SJCRH30 (cell line): ENCODE measurements at places on chromosomes 11 and 22.

- DNase-seq, result no peak
These were observed 2.9 kb downstream of the TSKU start for GRCh38 chr11:76786016-76786415.

DNA sequence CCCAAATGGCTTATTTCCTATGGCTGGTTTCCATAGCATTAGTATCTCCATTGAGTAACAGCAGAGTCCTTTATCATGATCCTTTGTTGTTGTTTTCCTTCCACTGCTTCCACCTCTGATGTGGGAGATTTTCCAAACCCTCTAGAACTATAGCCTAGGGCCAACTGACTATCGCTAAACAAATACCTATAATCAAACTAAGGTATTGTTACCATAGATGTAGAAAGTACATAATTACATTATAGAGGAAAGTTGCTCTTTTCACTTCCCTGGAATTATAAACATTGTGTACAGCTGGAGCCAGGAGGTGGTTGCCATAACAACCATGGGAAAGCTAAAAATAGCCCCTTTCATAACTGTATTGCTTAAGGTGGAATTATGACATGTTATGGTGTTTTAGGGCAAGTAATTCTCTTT, 47.0 kb upstream of the ALKBH3 start:
- peak; percentile 26 for DNase-seq

DNA sequence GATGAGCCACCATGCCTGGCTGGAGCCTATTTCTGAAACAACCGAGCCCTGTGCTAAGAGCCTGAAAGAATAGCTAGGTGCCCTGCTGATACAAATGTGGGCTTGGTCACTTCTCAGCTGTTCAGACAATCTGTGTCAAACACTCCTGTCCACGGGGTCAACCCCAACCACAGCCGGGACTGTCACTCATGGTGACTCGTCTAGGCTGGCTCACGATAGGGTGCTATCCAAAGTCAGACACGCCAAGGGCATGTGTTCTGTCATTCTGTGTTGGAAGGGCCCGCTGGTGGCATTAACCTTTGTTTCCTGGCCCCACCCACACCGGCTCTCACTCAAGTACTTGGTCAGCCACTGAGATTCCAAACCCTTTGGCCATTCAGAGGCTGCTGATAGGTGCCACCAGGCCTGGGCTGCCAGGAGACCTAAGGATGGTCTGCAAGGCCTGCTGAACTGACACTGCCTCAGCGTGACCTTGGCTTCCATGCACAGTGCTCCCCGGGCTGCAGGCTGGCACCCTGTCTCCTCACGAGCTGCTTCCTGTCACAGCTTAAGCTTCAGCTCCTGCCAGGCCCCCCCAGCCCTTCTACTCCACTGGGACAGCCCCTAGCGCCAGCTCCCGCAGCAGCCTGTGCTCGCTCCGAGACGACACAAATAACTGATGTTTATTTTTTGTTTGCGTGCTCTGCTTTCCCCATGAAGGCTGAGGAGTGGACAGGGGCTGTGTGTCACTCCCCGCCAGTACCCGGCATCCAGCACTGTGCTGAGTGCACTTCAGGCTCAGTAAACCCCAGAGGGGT, 14.2 kb upstream of the CDC42BPG start:
- DNase-seq, result peak; percentile 82

GRCh38 chr11:115191761-115192160, 312.5 kb downstream of the CADM1 start:
- DNase-seq, result no peak

- no peak for DNase-seq
These were observed 13.8 kb upstream of the ZNF280A start for GRCh38 chr22:22533863-22534262.

DNA sequence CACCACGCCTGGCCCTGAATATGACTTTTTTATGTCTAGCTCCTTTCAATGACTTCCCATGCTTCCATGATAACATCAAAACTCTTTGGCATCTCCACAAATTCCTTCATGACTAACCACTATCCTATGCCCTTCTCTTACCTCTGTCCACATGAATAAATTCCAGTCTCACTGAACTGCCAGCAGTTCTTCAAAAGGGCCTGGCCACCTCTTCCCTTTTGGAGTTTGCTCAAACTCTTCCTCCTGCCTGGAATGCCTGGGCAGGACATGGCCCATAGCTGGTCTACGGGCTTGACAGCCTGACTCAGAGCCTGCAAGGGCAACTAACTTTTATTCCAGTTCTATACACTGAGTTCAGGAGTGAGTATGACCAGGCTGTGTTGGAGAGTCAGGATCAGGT, 41.8 kb upstream of the ZBTB16 start:
- no peak for DNase-seq
